ENCODE measurements at places on chromosomes 5 and 9.

GRCh38 chr5:167945542-167946384 is 345.7 kb upstream of the WWC1 start:
- ATAC-seq = no peak

- ATAC-seq = no peak
These were observed 53.7 kb upstream of the RPL26L1 start for GRCh38 chr5:172905346-172906140.

DNA sequence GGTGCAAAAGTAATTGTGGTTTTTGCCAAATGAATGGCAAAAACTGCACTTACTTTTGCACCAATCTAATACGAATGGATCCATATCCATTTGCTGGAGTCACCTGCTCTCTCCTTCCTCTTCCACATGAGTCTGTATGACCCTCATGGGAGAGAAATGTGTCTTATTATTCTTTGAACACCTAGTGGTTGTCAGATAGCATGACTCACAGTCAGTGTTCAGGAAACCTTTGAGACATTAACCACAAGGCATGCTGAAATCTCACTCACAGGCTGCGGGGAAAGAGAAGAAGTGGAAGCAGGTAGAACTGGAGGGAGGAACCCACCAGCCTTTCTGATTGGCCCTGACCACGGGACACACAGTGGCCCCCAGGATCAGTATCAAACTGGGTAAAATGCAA is 222.8 kb upstream of the KLF4 start:
- no peak for ATAC-seq

GRCh38 chr9:100397529-100398266 is 29.2 kb upstream of the MSANTD3 start:
- ATAC-seq = no peak

DNA sequence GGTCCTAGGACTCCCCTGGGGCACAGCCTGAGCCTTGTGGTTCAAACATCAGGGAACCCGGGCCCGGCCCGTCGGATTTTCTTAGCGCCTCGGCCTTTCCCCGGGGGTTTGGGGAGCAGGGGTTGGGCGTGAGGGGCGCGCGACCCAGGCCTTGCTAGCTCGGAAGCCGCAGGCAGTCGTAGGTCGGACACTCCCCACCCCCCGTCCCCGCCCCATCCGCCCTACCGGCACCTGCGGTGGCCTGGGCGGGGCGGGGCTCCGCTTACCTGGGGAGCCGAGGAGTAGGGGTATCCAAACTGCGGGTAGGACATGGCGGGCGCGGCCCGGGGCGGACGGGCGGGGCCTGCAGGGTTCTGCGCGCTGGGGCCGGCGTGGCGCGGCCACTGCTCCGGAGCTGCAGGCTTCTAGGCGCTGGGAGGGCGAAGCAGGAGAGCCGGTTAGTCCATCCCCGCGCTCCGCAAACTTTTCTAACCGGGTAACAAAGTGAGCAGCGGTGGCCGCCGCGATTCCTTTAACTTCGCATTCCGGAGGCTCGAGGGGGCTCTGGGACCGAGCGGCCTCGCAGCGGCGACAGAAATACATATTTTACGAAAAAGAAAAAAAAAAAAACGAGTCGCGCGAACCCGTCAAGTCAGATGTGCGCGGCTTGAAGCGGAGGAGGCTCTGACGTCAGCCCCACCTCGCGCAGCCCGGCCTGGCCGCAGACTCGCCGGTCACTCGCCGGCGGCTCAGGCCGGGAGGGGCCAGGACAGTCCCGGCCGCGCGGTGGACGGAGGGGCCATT is at the start of gene IRX4:
Gene IRX4 (minus strand): TSS at position 589 of the 783 bp plus-strand sequence. CDS start 278 bp downstream, at position 311.
- ATAC-seq = no peak

DNA sequence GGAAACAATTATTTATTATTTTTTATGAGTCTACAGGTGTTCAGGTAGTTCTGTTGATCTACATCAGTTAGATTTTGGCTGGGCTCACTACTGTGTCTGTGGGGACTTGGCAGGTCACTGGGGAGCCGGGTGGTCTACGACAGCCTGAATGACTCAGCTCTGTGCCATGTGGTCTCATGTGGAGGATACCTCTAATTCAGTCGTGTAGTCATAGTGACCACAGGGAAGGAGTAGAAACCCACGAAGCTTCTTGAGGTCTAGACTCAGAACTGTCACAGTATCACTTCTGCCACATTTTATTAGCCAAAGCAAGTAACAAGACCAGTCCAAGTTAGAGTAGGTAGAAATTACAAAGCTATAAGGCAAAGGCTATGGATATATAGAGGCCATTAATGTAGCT is 64.7 kb upstream of the GRAMD2B start:
- ATAC-seq = peak; percentile 57

GRCh38 chr5:176608937-176609723 is 826 bp downstream of the GPRIN1 start:
- peak; percentile 7 for ATAC-seq

DNA sequence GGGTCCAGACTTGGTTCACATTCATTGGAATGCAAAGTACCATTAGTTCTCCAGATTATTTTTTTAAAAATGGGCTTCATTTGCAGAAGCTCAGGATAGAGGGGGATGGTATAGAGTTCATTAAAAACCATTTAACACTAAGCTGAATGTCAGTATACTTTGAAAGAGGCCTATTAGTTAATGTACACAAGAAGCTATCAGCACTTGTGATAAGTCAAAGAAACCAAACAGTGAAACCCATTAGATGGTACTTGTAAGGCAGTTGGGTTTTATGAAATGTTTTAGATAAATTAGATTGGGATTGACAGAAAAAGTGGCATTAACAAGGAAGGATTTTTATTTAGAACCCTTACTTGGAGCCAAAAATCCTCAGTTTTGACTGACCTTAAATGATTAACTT is 229.2 kb upstream of the MPDZ start:
- ATAC-seq = no peak

DNA sequence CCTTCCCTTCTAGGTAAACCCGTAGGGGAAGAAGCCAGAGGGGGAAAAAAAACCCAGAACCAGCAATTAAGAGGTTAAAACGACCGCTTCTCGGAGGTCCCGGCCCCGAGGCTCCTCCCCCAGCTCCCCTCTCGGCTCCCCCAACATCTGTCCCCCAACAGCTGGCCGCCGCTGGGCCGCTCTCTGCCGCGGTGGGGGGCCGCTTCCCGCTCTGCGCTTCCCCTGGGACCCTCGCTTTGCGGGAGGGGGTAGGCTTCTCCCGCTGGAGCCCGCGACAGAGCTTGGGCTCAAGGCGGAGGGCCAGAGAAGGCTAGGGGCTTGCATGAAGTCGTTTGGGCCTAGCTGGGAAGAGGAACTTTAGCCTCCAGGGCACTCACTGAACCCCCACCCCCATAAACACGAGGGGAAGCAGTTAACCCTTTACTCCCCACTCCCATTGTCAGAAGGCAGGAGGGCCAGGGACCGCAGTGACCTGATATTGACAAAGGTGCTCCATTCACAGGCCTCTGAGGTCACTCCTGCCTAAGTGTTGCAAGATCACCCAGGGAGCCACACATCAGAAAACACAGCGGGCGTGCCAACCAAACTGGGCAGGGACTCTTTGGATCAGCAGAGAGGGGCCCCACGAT is 7.5 kb downstream of the LHX6 start:
- no peak for ATAC-seq

GRCh38 chr9:79651251-79651795 is 79.6 kb downstream of the TLE4 start:
- no peak for ATAC-seq

- ATAC-seq = no peak
These were observed 426.3 kb upstream of the TLE4 start for GRCh38 chr9:79145442-79145841.

DNA sequence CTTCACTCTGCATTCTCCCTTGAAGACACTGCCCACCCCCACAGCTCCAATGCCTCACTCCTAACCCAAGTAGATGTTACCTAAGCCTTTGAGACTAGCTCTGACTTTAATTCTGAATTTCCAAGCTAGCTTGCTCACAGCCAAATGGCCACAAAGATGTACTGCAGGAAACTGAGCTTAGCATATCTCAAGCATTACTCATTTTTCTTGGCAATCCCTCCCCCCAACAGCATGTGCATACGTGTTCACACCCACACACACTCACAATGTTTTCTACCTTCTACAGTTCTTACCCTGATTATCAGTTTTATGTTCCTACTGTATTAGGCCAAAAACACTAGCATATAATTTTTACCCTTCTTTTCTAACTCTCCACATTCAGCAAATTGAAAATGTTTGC is 13.7 kb upstream of the GRIA1 start:
- ATAC-seq = no peak

GRCh38 chr5:170107674-170108073 is 2.0 kb downstream of the FOXI1 start:
- ATAC-seq = no peak

GRCh38 chr9:97633859-97634490 is 354 bp downstream of the NCBP1 start:
- ATAC-seq = no peak

GRCh38 chr5:136511046-136511445 is 145.7 kb upstream of the TRPC7 start:
- no peak for ATAC-seq

GRCh38 chr5:112320408-112320807 is 98.7 kb downstream of the EPB41L4A start:
- no peak for ATAC-seq

DNA sequence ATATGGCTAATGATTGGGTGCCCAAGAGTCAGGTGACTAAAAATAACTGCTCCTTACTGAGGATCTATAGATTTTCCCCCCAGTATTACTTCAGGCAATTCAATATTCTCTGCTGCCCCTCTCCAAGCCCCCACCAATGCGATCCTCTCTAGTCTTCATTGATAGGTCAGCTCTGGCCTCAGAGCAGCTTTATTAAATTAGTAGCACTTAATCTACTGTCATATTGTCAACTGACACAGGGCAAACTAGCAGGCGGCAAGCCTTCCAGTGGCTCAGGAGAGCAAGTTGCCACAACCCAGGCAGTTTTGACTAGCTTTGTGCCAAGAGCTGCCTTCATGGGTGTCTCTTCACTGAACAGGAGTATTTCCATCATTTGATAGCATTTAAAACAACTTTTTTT is 462.9 kb downstream of the BNC2 start:
- ATAC-seq = no peak

GRCh38 chr5:122615832-122616231 is 159.0 kb upstream of the SNX2 start:
- no peak for ATAC-seq

GRCh38 chr9:78064075-78064474 is 32.5 kb upstream of the GNAQ start:
- ATAC-seq = no peak

All from activated CD4-positive, CD25-positive, alpha-beta regulatory T cell treated with anti-CD3 and anti-CD28 coated beads, Interleukin-2, amount 50 U/mL, for 24 hours (primary cell).